ENCODE measurements at places on chromosomes 2 and 18. TPM values are rescaled to one million over a fixed set of nuclear protein-coding genes. Genes with fewer than 3 reads are reported as not detected.

- peak; percentile 73 for DNase-seq
Observed at GRCh38 chr2:238202326-238203093, 985 bp downstream of the ILKAP start.

DNA sequence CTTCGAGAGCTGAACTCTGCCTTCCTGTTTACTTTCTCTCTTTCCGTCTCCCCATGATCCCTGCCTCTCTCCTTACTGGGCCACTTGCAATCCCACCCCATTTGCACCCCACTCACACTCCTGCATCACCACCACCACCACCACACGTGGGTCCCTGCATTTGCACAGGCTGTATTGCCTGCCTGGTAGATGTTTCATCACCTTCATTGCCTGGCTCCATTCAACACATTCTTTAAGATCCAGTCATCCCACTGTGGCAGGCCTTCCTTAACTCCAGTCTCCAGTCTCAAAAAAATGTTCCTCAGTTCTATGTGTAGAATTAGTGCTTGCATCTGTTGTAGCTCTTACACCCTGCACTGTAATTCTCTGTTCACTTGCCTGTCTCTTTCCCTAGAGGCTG, 13.9 kb downstream of the NOSTRIN start:
- DNase-seq: no peak

DNA sequence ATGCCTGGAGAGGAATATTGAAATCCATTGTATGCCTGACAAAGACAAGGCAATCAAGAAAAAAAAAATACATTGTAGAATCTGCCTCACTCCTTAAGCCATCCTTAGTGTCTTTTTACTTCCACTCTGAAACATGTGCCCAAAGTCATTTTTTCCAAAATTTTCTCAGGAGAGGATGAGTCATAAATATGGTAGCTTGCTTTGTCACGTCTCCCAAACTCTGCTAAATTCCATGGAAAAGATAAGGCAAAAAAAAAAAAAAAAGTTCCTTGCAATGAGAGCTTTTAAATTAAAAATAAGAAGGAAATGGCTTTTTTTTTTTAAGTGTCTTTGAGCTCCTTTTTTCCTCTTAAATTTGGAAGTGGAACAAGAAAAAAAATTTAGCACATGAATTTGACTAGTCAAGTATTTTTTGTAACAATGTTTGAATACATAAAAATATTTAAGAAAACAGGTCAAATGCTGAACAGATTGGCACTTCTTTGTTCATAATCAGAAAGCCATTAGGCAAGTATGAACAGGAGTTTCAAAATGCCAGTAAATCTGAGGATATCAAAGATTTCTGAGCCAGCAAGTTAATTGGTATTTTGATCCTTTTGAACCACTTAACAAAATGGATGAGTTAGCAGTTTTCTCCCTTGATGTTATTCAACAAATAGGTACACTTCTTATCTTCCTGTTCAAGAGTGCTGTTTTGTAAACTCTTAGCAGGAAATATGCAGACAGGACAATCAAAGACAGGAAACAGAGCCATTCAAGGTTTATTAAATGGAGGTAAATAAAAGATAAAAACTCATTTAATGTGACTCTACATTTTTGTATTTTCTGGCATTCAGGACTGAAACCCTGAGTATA, 247.3 kb upstream of the SP5 start:
- DNase-seq: no peak

- DNase-seq: no peak
Observed at GRCh38 chr2:20218331-20219320, 6.3 kb downstream of the SDC1 start.

DNA sequence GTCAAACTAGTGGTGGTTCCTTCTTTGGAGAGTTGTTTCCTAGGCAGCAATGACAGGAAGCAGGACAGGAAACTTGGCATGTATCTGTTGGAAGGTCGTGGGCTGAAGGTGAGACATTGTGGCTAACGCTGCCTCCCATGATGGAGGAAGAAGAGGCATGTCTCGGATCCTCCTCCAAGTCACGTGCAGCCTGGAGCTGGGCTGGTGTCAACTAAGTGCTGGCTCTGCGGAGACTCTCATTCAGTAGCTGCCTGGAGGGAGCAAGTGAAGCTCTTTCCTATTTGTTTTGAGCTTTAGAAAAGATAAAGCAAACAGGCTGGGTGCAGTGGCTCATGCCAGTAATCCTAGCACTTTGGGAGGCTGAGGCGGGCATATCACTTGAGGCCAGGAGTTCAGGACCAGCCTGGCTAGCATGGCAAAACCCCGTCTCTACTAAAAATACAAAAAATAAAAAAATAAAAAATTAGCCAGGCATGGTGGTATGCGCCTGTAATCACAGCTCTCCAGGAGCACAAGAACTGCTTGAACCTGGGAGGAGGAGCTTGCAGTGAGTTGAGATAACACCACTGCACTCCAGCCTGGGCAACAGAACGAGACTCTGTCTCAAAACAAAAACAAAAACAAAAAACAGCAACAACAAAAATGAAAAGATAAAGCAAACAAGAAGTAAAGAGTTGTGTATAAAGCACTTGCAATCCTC, 28.2 kb upstream of the INO80C start:
- DNase-seq: no peak

IGFBP5 gene
- 10.2 TPM for total RNA-seq

DNA sequence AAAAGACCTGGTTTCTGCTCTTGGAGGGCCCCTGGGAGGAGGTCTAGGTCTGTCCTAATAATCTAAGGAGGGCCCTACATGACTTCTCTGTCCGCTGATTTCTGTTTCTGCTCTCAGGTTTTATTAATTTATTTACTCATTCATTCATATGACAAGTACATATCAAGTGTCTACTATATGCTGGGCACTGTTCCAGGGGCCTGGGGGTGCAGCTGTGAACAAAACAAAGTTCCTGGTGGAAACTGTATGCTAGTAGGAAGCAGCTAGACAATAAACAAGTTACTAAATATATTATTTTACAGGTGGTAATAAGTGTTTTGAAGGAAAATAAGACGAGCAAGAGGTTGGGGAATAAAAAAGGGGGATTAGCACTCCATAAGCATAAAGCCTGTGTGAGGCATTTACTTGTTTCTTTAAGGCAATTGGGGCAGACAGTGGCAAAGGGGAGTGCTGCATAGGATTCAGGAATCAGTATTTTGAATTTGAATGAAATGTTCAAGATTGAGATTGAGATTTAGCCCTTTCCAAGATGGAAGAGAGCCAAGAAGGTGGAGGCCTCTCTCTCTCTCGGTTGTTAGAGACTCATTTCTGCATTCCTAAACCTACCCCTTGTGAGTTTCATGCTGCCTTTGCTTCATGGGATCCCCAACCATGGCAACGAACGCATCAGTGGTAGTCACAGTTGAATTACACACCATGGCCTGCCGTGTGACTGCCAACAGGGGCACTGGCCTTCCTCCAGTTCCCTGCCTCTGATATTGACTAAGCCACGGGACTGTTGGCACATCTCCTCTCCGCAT, 28.3 kb downstream of the DRC1 start:
- DNase-seq: no peak

RND3 gene
- 53.3 TPM for total RNA-seq

GRCh38 chr2:144424559-144425240, 95.2 kb downstream of the ZEB2 start:
- DNase-seq: no peak

DNA sequence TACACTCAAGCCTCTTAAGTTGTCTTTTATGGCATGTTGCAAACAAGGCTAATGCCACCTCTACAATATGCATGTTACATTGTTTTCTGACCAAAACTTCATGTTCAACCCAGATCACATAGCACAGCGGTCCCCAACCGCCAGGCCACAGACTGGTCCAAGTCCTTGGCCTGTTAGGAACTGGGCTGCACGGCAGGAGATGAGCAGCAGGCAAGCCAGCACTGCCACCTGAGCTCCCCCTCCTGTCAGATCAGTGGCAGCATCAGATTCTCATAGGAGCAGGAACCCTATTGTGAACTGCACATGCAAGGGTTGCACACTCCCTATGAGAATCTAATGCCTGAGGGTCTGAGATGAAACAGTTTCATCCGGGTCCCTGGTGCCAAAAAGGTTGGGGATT, 324.8 kb upstream of the CHAC2 start:
- no peak for DNase-seq

SLC4A5 gene
- 0.90 TPM for total RNA-seq

DNA sequence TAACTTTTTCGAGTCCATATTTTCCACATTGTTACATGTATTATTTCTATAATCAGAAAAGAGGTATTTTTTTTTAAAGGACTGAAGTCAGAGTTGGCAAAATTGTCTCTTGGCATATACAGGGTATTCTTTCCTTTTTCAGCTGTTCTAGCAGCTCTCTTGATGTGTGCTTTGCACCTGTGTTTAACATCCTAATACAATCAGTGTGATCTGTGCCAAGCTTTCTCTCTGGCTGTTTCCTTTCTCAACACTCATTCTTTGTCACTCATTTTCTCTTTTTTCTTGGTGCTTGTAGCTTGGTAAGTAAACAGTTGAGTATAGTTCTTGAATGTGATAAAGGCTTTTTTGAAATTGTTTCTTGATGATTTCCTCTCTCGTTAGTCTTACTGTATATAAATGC, 9.2 kb downstream of the RNMT start:
- DNase-seq: no peak

DSG4 gene
- not detected for total RNA-seq

DNA sequence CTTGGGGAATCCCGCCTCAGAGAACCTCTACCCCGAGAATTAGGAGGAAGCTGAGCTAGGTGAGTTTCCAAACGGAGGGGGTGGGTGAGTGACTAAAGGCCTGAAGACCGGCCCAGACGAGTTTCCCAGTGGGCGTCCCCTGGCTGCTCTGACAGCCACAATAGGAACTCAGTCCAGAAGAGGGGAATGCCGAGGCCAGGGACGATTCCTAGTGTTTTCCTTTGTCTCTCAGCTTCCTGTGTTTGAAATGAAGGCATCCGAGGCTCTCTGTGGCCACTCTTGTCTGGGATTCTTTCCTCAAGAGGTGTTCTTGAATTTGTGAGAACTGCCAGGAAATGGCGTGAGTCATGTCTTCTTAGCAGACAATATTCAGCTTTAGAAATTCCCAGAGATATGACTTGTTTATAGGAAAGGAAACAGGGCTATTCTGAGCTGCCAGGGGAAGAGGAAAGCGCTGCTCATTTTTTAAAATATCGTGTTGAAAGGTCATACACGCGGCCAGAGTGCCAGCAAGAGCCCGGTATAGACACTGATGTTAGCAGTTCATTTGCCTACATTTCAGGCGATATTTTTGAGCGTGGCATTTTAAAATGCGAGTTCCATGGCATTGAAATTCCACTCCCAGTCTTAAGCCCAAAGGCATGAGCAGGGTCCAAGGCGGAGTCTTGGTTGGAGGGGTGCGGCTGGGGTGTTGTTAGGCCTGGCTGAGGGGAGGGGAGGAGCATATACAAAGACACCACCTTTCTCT, 169.1 kb upstream of the KLF7 start:
- peak; percentile 70 for DNase-seq

GRCh38 chr2:101018934-101019333, 16.8 kb downstream of the RPL31 start:
- no peak for DNase-seq

DNA sequence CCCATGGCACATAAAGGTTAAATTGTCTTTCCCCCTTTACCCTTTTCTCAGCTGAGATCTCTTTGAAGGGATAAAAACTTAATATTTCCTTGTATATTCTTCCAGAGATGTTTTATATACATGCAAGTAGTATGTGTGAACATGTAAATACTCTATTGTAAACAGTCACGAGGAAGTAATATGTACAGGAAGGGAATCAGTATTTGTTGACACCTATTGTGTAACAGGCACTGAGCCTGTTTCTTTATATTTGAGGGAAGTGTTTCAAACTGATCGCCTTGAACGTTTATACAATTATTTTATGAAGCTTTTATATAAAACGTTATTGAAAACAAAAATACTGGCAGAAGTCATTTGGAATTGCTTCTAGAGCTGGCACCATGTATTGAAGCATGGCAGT, 13.2 kb downstream of the RALBP1 start:
- DNase-seq: no peak

GRCh38 chr2:170711774-170712652, 3.1 kb upstream of the SP5 start:
- DNase-seq: peak; percentile 88

DNA sequence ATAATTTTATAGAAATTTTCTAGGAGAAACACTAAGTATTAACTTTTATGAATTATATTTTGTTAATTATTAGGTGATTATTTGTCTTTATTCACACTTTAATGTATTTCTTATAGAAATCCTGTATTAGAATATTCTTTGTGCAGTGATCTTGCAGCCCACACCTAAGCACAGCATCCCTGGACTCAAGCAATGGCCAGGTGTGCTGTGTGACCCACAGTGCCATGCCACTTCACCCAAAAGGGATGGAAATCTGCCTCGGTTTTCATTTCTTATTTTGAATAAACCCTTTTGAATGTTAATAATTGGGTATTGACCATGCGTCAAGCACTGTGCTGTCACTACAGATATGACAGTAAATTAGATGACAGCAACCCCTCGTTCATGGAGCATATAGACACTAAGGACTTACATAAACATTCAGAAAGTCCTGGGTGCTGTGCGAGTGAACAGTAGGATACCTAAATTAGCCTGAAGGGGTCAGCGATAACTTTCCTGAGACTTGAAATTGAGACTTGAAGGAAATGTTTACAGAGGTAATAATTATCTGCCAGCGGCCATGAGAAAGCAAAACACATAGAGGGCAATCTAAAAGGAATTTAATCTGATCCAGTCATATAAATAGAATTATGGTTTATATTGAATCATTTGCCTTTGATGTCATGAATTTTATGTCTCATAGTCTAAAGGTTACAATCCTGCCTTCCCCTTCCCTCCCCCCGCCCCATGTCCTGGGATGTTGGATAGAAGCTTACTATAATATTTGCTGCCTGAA, 52.7 kb upstream of the CALCRL start:
- DNase-seq: peak; percentile 4

IL36RN gene
- total RNA-seq: not detected

GRCh38 chr2:127829845-127830246, 18.9 kb upstream of the WDR33 start:
- DNase-seq: peak; percentile 50

PAX8 gene
- total RNA-seq: not detected

- DNase-seq: no peak
Observed at GRCh38 chr2:239312081-239312511, 88.7 kb downstream of the HDAC4 start.

CHRND gene
- not detected for total RNA-seq

C1QL2 gene
- 0.28 TPM for total RNA-seq

DNA sequence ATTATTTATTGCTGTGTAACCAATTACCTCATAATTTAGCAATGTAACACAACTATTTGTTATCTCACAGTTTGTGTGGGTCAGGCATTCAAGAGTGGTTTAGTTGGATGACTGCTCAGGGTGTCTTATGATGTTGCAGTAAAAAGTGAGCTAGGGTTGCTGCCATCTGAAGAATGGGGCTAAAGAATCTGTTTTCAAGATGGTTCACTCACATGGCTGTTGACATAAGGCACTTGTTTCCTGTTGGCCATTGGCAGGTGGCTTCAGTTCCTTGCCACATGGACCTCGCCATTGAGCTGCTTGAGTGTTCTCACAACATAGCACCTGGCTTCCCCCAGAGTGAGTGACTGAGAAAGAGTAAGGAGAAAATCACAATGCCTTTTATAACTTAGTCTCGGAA, 123.2 kb downstream of the TMEM17 start:
- no peak for DNase-seq

GRCh38 chr2:68060652-68061051, 2.2 kb downstream of the C1D start:
- no peak for DNase-seq
